ENCODE measurements at places on chromosomes 1 and 21. TPM values are rescaled to one million over a fixed set of nuclear protein-coding genes. Genes with fewer than 3 reads are reported as not detected.

GRCh38 chr1:235608278-235608677 is 41.3 kb downstream of the GNG4 start:
- DNase-seq, result no peak

- no peak for DNase-seq
These were observed 20.7 kb upstream of the LGALS8 start for GRCh38 chr1:236502972-236503639.

- DNase-seq, result no peak
These were observed 213.9 kb downstream of the SEC16B start for GRCh38 chr1:177755851-177756560.

DNA sequence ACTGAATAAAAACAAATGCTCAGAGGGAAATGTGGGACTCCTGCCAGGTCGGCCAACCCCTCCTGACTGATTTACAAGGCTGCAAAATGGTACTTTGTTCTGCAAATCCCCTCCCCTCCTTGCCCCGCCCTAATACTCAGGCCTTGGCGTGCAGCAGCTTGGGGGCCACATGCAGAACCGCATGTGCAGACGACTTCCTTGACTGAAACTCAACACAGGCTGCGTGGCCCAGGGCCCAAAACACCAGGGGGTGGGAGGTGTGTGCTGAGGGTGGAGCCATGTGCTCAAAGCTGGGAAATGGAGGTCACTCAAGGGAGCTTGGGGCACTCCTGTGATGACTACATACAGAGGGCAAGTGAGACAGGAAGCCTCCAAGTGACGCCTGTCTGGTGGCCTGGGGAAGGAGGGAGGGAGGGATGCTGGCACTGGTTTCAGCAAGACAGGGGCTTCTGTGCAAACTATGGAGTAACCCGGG is 87.2 kb downstream of the MRPL37 start:
- peak; percentile 41 for DNase-seq

DNA sequence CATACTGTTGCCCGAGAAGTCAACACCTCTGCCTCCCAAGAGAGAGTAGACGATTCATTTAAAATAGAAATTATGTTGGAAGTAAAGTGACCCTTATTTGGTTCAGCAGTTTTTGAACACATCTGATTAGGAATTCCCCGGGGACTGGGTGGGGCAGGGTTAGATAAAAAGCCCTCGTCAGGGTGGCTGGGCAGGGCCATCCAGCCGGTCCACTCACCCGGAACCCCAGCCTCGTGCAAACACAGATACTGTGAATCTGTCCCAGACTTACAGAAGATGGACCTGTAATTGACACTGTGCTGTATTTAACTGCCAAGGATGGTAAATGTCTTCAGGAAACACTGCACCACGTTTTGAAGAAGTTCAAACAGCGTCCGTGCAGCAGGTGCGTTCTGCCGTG is 63.7 kb downstream of the PRDM16 start:
- no peak for DNase-seq

- DNase-seq, result no peak
These were observed 38.8 kb downstream of the CASQ2 start for GRCh38 chr1:115729756-115730155.

DNA sequence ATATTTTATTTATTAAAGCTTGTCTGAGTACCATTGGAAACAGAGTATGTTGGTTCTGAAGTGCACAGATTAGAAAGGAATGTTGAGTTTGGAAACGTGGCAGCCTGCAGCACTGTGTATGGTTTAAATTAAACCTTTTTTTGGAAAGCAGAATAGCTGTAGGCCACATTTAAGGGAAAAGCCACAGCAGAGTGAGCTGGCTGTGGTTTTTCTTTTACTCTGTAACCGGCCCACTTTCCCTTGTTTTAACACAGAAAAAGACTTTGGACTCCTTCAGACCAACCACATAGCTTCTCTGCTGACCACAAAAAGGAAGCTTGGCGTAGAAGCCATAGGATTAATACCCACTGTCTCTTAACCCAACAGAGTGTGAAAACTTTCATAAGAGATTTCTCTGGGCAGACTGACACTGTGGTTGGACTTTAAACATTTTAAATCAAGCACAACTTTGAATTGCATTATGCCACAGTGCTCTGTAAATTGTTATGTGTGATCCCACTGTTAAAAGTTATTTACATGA is 75.2 kb downstream of the NFIA start:
- no peak for DNase-seq

DNA sequence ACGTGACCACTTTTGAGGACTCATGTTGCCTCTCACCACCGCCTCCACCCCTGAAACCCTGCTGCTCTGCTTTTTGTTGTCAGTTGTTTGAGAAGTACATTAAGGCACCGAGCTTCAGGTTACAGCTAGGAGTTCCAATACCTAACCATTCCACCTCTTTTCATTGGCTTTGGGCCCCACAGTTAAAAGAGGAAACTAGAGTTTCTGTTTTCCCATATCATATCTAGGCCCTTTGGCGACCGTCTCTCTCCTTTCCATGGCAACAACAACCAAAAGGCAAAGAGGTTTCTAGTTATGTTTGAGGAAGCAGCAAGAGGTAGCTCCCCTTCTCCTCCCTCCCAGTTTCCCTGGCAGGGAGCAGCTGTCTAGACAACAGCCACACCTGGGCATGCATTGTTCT is 5.9 kb downstream of the ANKRD35 start:
- no peak for DNase-seq

The VANGL2 gene
- total RNA-seq, result 12.5 TPM

DNA sequence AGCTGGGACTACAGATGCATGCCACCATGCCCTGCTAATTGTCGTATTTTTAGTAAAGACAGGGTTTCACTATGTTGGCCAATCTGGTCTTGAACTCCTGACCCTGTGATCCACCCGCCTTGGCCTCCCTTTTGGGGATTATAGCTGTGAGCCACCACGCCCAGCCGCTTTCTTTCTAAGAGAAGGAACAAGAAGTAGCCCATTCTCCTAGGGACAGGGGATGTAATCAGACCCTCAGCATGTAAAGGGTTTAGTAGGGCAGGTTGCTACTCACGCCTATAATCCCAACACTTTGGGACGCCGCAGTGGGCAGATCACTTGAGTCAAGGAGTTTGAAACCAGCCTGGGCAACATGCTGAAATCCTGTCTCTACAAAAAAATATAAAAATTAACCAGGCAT is 189.7 kb downstream of the TOMM20 start:
- no peak for DNase-seq

- no peak for DNase-seq
These were observed 114.0 kb downstream of the KCNN3 start for GRCh38 chr1:154755858-154756730.

GRCh38 chr1:22414244-22414751 is 37.4 kb upstream of the ZBTB40 start:
- DNase-seq, result no peak

DNA sequence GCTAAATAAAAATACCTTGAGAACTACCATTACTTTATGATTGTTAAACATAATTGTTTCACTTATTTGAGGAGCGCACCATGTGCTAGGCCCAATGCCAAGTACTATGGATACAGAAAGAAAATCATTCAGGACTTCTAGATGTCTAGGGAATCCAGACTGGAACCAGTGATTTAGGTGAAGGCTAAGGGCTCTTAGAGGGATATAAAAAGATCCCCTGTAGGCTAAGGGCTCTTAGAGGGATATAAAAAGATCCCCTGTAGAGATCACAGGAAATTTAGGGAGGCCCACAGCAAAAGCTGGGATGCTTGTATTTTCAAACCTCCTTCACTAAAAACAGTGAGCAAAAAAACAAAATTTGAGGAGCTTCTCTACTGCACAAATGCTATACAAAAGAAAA is 6.7 kb downstream of the TOR1AIP2 start:
- DNase-seq, result no peak

GRCh38 chr1:37513795-37514349 is 694 bp downstream of the MEAF6 start:
- no peak for DNase-seq

The ZNF648 gene
- 0.31 TPM for total RNA-seq

- DNase-seq, result no peak
These were observed 69.8 kb downstream of the SLC35A3 start for GRCh38 chr1:100039591-100039990.

DNA sequence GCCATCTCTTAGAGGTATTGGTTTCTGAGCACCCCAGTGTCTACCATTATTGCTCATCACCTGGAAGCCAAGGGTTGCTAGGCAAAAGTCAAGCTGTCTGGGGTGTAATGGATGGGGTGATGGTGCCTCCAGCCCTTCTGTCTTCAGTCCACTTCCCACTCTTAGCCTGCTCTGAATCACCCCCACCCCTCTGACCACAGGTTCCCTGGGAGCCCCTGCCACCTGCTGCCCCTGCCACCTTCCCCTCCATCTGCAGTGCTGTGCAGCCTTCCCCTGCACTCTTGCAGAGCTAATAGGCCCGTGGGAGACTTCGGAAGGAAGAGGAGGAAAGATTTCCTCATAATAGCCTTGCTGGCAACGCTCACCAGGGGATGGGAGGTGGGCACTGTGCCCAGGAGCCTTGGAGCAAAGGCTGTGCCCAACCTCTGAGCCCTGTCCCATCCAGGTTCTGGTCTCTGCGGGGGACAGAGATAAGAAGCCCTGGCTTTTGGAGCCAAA is 35.5 kb downstream of the CAPN2 start:
- DNase-seq, result no peak

GRCh38 chr1:27602462-27603308 is 1.3 kb downstream of the AHDC1 start:
- DNase-seq, result no peak

The KCNA2 gene
- total RNA-seq, result 7.0 TPM

DNA sequence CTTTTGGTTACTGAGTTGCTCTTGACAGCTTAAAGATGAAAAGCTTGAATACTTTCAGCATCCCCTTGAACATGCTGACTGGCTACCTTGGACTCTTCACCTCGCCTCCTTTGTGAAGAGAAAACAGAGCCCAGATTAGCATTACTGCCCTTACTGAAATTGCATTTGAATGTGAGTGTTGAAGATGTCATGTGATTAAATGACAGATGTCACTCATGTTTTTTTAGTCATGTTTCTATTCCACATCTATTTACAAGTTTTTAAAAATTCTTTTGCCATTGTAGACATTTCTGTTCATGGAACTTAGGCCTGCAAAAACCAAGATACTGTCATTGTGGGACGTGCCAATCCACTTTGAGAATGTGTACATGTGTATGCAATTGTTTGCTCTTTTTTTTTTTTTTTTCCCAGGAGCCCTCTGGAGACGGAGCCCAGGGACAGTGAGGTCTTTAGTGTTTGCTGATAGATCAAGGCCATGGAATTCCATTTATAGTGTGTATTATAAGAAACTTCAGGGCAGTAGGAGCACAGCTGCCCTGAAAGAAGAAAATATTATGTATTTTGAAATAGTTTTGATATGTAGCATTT is 25.7 kb upstream of the IVNS1ABP start:
- no peak for DNase-seq

- DNase-seq, result no peak
These were observed 67.0 kb downstream of the NID1 start for GRCh38 chr1:235997931-235998330.

The AKNAD1 gene
- total RNA-seq, result 1.7 TPM

DNA sequence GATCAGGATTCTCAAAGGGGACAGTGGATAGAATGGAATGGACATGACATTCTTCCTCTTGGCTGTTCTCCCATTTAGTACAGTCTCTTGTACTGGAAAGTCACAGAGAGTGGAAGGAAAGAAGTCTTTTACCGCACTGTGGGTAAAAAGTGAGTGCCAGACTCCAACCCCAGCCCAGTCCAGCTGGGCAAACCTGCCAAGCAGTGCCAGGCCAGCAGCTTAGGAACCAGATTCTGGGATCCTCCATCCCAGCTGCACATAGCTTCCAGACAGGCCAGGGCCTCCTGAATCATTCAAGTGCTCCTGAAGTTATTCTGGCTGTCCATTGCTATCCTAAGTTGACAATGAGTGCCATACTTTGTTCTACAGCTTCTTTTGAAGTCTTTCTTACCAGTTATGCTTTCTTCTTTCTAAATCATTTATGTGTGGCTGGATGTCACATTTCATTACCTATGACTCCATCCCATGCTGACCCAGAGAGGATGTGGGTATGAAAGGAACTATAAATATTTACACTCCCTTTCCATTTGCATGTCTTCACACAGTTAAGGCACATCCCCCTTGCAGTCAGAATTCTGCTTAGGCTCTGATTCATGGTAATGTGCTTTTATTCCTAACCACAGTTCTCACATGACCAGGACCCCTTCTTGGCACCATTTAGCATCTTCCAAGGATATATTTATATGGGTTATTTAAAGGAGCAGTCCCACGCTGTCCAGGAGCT is 88.9 kb downstream of the AK5 start:
- no peak for DNase-seq

The LCE1D gene
- not detected for total RNA-seq

The EDN2 gene
- not detected for total RNA-seq

- no peak for DNase-seq
These were observed 68.7 kb downstream of the TRIM11 start for GRCh38 chr1:228337711-228338520.

DNA sequence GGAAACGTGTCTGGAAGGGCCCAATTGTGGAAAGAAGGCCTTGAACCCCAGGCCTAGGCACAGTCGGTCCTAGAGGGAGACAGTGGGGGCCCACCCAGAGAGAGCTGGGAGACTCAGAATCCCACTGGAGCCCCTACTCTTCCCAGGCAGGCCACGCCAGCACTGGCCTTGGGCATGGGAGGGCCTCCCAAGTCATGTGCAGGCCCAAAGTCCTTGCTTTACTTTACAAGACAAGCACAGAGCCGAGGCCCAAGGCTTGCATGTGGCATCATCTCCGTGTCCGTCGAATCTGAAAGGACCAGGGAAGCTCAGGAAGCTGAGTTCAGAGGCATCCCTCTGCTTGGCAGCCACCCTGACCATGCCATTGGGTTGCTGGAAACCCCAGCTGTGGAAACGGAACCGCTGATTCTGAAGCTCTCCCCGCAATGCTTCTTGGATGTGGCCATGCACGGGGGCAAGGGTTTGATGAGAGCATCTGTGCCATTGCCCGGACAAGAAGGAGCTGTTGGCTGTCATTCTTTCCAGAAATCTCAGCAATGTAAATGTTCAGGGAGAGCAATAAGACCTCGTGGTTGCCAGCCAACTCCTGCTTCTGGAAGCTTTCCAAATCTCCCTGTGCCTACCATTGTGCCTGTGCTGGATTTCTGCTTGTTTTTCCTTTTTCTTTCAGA is 32.8 kb downstream of the ABCG1 start:
- no peak for DNase-seq

The ASCL5 gene
- 0.16 TPM for total RNA-seq

The CHRNB2 gene
- 20.4 TPM for total RNA-seq

The TFF2 gene
- total RNA-seq, result not detected

The SLC35F3 gene
- 0.78 TPM for total RNA-seq

GRCh38 chr1:230465691-230466090 is 39.6 kb upstream of the PGBD5 start:
- DNase-seq, result no peak

The PRAMEF18 gene
- not detected for total RNA-seq

The LCK gene
- total RNA-seq, result not detected

The ITLN2 gene
- not detected for total RNA-seq

GRCh38 chr1:6245869-6246496 is 2.0 kb downstream of the HES3 start:
- DNase-seq, result no peak

The ARHGAP30 gene
- 1.7 TPM for total RNA-seq

- DNase-seq, result peak; percentile 24
These were observed 17.2 kb downstream of the CC2D1B start for GRCh38 chr1:52348704-52349300.

Data from occipital lobe (tissue), 3 donors.